ENCODE measurements at places on chromosomes 7 and 10.

GRCh38 chr7:143494622-143495021, 16.9 kb downstream of the TAS2R41 start:
- DNase-seq = no peak

- DNase-seq = no peak
Observed at GRCh38 chr10:816091-816477, 115.4 kb downstream of the LARP4B start.

- DNase-seq = no peak
Observed at GRCh38 chr7:24472093-24472492, 101.2 kb upstream of the PALS2 start.

DNA sequence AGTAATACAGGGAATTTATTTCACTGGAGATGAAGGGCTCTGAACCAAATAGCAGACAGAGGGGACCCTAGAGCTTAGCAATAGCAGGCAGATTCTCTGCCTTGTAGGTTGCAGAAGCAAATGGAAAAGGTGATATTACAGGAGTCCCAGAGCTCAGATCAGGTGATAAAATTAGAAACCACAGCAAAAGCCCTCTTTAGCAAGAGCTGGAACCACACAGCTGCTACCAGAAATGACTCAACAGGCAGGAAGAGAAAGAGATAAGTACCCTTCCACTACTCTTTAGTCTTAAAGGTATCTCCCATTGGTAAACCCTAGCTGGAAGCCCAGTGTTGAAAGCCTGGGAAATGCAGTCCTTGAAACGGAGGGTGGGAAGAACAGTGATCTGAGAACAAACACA, 535.6 kb upstream of the GHITM start:
- DNase-seq = no peak

- DNase-seq = no peak
Observed at GRCh38 chr10:5284311-5285057, 80.3 kb upstream of the UCN3 start.

DNA sequence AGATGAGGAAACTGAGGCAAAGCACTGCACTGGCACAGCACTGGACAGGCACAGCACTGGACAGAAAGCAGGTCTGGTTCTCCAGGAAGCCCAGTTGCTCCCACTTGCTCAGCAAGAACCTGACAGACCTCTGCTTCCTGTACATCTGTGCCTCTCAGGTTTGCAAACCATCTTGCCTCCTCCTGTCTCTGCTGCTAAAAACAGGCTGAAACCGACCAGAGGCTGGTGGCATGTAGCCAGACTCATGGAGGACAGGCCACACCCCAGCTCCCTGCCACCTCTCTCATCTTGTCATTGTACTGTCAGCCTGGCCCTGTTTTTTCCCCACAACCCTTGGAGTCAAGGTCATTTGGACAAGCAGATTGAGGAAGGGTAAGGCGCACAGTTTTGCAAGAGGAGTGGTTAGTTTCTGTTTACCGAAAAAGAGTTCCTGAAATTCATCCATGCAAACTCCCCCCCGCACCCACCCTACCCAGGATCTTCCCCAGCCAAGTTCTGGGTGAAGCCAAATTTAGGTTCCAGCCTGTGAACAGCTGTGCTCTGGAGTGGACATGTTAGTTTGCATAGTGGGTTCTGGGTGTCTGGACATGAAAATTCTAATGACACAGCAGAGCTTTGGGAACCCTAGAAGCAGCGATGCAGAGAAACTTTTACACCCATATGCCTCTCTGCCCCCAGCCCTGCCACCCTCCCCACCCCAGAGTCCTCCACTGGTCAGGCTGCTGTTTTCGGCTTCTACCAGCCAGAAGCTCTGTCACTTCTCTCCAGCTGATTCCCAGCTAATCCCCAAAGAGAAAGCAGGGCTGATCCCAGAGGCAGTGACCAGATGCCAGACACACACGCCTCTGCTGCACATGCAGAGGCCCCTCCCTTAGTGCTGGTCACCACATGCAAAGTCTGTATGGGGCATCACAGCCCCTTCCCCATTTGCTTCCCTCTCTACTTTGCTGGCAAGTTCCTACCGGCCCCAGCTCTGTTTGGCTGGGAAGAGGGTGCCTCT, 8.5 kb upstream of the C10orf105 start:
- DNase-seq = no peak
